AML-193 (cell line): ENCODE measurements at places on chromosomes 13 and 19.

GRCh38 chr13:60334310-60334709, 62.7 kb upstream of the TDRD3 start:
- no peak for DNase-seq

DNA sequence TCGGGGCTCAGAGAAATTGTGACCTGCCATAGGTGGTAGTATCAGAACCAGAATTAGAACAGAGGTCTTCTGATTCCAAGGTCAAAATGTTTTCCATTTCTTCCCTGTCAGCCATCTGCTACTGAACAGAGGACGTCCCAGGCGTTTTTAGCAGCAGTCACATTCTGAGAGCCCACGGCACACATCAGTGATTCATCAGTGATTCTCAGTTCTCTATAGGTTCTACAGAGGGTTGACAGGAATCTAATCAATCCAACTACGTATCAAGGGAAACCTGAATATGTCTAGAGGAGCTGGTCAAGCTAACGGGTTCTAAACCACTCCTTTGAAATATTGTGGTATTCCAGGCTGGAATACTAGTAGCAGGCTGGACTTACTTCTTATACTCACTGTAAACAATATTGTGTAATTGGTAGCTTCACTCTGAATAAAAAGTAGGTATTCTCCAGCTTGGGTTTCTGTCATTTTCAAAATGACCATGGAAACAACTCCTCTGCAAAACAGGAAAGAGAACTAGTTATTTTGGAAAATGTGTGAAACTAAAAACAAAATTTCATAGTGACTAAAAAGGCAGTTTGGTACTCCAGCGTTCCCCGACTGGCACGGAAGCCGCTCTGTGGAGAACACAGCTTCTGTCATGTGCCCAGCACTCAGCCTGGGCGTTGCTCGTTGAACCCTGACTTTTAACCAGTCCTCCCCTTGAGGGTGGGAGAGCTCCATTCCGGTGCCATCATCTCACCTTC, 43.2 kb downstream of the FLT3 start:
- DNase-seq: no peak

DNA sequence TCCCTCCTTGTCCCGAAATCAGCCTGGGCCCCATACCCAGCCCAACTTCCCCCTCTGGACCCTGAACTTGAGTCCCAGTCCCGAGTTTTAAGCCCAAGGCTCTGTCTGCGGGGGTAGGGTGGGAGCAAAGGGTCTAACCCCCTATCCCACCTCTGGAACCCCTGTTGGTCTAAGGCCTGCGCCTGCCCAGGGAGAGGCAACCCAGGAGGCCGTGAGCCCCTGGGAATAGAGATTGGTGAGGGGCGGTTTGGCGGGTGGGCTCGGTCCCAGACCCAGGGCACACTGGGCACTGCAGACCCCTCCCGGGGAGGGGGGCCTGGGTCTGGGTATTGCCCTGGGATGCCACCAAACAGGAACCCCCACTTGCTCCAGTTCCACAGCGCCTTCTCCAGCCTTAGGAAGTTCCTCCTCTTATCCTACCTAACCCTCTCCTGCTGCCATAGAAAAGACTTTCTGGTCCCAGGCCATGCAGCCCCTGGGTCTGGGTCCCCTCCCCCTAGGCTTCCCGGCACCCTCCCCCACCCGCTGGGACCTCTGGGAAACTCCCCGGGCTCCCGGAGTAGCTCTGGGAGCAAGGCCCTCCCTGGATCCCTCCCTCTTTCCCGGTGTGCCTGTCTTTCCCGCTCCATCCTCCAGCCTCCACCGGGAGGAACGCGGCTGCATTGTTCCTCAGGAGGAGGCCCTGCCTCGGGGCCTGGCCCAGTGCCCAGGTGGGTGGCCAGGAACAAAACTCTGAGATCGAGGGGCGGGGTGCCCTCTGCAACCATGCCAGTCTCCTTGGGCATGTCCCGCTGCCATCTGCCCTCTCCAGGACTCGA, 33.6 kb upstream of the NANOS3 start:
- no peak for DNase-seq

DNA sequence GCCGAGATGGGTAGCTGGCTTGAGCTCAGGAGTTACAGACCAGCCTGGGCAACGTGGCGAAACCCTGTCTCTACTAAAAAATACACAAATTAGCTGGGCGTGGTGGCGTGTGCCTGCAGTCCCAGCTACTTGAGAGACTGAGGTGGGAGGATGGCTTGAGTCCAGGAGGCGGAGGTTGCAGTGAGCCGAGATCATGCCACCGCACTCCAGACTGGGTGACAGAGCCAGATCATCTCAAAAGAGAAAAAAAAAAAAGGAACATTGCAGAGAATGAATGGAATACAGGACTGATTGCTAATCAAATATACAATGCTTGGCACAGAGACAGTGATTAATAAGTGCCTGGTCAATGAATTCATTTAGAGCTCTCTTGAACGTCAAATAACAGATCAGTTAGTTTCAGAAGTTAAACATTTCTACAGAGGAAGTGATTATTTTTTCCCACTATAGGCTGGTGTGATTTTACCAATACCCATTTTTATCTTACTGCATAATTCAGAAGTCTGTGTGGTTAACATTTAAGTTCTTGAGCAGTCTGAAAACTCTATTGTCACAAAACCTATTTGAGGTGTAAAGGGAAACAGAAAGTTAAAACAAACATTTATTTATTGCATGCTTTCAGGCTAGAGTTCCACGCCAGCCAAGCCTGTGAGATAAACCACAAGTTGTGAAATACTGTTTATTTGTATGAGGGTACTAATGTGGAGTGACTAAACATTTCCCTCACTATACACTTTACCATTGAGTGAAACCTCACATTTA, 7.7 kb upstream of the TBC1D4 start:
- peak; percentile 42 for DNase-seq
